Stimulated activated CD8-positive, alpha-beta memory T cell treated with anti-CD3 and anti-CD28 coated beads, Interleukin-4, amount 100 ng/mL, for 4 hours (primary cell): ENCODE measurements at places on chromosomes 12 and 14.

GRCh38 chr12:81167694-81168093, 89.8 kb downstream of the ACSS3 start:
- DNase-seq: no peak

- no peak for DNase-seq
Observed at GRCh38 chr12:23139026-23139425, 514.1 kb downstream of the ETNK1 start.

DNA sequence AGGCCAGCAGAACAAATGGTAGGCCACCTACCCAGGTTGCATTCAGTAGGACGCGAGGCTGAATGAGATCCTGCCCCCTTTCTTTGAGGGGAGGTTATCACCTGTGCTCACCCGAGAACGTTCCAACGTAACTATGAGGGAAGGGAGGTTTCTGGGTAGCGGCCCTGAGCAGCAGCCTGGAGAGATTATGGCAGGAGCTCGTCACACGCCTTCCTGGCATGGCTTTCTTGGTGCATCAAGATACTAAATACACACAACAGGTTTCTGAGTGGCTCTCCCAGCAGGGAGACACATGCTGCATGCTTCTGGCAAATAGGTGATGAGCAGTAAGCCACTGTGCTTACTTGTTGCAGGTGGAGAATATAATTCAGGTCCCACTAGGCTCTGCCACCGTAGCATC, 147.7 kb downstream of the CALM1 start:
- DNase-seq: no peak

DNA sequence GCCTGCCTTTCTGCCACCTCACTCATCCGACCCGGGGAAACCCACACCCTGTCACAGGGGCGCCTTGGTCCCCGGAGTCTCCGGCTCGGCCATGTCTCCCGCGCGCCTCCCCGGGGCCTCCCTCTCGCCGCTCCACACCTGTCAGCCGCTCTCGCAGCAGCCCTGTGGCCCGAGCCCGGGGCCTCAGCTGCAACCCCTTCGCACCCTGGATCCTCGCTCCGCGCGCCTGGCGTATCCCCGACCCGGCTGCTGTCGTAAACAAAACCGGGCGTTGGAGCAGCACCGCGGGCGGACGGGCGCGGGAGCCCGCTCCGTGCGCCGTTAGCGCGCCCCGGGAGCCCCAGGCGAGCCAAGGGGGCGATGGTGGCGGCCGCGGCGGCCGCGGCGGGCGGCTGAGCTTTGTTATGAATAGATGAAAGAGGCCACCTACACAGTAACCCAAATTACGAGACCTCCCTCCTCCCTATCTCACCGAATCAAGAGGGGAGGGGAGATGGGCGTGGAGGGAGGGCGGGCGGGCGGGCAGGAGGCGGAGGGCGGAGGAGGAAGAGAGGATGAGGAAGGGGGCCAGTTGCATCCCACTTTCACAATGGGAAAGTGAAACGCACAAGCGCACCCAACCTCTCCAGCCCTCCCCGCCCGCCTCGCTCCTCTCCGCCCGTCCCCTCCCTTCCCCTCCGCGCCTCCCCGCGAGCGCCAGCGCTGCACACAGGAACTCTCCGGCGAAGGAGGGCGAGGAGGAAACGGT, at the start of gene PLXNC1:
TSS of gene PLXNC1 (plus strand) at position 587 of the 748 bp plus-strand sequence. CDS start 395 bp downstream, outside the sequence.
- DNase-seq: peak; percentile 43

GRCh38 chr14:68709007-68709406, 83.9 kb downstream of the ZFP36L1 start:
- no peak for DNase-seq
